ENCODE measurements at places on chromosomes 11 and 22. TPM values are rescaled to one million over a fixed set of nuclear protein-coding genes. Genes with fewer than 3 reads are reported as not detected.

GRCh38 chr11:95242091-95242844 is 11.3 kb upstream of the SESN3 start:
- no peak for DNase-seq

DNA sequence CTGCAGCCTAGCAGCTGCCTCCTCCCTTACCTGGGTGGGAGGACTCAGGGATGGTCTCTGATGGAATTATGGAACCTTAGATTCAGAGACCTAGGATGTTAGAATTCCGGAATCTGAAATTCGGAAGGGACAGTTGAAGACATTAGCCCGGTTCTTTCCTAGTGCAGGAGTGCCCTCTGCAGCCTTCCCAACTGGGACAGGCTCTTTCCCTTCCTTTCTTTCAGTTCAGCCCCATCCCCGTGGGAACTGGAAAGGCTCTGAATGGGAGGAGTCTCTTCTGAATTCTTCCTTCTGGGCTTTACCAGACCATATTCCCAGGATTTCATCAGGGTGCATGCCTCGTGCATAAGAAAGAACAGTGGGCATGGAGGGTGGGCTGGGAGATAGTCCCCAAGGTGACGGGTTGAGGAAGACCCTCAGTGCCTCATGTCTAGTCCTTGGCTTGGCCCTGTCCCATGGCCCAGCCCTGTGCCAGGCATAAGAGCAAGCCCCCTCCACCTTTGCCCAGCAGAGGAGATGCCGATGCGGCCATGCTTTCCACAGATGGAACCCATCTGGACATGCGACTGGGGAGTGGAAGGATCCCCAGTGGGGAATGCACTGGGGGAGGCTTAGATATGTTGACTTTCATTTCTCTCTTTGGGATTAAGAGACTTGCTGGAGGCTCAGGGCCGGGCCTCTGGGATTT is 14.4 kb downstream of the DNAJB13 start:
- DNase-seq, result no peak

DNA sequence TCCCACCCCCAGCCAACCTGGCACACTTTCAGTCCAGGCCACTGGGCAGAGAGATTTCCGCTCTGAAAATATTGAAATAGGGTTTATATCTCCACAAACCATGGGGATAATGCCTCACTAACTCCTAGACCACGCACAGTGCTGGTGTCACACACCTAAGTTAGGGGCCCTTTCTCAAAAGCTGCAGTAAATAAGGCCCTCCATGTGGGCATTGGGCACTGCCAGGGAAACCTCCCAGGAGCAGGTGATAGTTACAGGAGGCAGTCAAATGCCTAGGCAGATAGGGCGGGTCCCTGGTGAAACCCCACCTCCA is 3.1 kb upstream of the IL10RA start:
- DNase-seq, result no peak

GRCh38 chr11:20116825-20117224 is 43.5 kb downstream of the DBX1 start:
- no peak for DNase-seq

GRCh38 chr11:15843309-15843872 is 513.0 kb downstream of the SOX6 start:
- DNase-seq, result no peak

DNA sequence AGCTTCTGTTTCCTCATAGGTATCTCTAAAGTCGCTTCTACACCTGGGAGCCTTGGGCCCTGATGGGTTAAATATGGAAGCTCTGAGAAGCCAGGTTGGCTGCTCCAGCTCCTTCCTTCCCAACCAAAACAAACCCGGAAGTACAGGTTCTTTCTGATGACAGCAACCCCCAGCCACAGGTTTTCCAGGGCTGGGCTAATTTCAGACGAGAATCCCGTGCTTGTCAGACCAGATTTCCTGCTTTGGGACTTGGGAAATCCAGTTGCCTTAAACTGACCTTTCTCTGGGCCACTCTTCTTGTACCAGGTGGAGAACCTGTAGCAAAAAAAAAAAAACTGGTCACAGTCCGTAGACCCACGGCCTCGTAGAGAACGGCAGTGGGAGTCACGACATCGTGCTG is 51.9 kb downstream of the RBX1 start:
- no peak for DNase-seq

- DNase-seq, result no peak
Observed at GRCh38 chr22:42350373-42350772, 79.9 kb upstream of the TCF20 start.

- DNase-seq, result no peak
Observed at GRCh38 chr11:96538622-96539021, 148.8 kb downstream of the JRKL start.

- DNase-seq, result no peak
Observed at GRCh38 chr11:126169291-126169690, 42.2 kb downstream of the RPUSD4 start.

DNA sequence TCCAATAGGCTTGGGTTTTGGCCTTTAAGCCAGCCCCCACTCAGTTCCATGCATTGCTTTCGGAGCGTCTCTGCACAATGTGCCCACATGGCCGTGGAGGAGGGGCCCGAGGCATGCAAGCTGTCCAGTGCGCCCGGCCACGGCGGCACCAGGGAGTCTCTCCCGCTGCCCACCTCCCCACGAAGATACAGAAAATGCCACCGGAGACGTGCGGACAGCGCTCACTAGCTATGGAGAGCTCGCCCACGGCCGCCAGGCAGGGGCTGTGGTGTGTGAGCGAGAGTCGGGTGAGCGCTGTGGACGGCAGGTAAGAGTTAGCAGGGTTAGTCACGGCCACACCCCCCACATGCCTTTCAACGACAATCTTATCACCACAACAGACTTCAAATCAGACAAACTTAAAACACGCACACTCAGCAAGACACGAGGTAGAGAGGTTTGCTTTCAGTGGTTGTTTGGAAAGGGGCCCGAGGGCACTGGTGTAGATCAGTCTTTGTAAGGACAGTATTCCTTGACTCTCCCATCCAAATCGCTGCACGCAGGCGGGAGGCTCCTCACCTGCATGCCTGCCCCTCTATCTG is 18.7 kb upstream of the BID start:
- no peak for DNase-seq

- no peak for DNase-seq
Observed at GRCh38 chr11:46362156-46363030, 15.1 kb downstream of the DGKZ start.

- DNase-seq, result no peak
Observed at GRCh38 chr22:22461111-22461510, 47.4 kb downstream of the ZNF280B start.

DNA sequence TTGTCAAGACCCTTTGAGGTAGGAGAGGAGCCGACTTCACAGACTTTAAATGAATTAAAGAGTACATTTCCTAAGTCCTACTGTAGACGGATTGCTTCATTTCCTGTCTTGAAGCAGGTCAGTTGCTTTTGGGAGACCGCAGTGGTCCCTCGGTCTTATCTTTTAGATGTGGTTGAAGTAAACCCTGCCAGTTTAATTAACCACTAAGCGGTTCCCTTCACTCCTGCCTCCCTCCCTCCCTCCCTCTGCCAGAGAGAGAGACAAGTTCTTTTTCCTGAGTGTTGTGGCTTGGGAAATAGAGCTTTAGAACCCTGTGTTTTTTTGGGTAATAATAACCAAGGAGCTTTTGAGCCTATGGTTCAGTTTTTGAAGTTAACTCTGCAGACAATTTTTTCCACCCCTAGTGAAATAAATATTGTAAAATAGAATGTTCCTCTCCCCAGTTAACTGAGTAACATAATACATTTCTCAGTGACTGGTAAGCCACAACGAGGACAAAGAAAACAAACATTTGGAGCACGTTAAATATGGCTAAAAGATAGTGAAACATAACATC is 147.5 kb downstream of the LDLRAD3 start:
- no peak for DNase-seq

Gene IL17REL
- not detected for total RNA-seq

Gene ADAMTS15
- 7.0 TPM for total RNA-seq

Gene USP2
- 15.0 TPM for total RNA-seq

Gene UBASH3B
- total RNA-seq, result 20.9 TPM

Gene MICAL2
- total RNA-seq, result 117 TPM

Gene PNPLA3
- 20.9 TPM for total RNA-seq

All from lower leg skin (tissue), 4 donors.